Fibroblast of upper back skin (primary cell): ENCODE measurements at places on chromosomes 7 and 10.
A peak's percentile ranks its signal among the peaks of the same experiment; 100 is the strongest.

DNA sequence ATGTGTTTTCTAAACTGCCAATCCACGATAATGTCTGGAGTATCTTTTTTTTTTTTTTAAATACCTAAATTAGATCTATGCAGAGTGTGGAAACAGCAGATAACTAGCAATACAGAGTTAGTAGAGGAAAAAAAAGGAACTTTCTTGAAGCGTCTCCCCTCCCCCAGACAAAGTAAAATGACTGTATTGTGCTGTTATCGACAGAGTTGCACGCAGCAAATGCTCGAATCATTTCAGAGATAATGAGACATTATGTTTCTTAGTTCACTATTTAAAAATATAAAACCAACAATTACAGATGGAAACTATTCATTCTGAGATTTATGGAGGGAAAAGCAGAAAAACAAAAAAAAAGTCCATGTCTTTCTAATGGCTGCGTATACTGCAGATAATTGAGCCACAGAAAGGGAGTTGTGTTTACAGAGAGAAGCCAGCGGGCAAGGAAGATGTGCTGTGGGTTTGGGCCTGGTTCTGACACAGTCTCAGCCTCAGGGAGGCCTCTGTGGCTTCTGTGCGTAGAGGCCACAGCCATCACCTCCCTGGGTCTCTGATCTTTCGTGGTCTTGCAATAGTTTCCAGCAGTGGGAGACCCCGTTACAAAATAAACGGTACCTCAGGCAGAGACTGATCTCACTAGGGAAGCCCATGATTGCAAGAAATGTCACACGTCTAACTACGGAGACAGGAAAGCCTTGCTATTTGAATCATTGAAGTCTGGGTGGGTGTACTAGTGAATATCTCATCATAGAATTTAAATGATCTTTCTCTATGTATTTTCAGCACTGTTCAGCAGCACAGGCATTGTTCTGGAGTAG lies 19.1 kb upstream of the KLF6 start:
- DNase-seq: no peak

- no peak for DNase-seq
Observed at GRCh38 chr7:2966466-2967078, 77.1 kb downstream of the CARD11 start.

GRCh38 chr7:64602518-64602917 lies 39.6 kb upstream of the ZNF680 start:
- peak; percentile 1 for DNase-seq

DNA sequence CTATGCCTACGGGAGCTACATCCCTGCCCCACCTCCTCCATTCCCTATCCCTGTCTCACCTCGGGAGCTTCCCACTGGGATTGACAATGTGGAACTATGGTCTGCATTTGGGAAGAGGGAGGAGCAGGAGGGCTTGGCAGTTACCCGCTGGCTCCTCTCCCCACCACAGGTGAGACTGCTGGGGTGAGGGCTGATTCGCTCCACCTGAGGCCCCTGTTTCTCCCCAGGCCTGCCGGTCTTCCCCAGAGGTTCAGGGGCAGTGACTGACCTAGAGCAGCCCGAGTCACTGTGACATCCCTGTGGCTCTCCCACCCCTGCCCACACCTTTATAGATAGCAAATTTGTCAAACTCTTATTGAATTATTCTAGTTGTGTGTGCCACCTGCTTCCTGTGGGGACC lies 252.6 kb downstream of the GLRX3 start:
- DNase-seq: no peak

GRCh38 chr7:155835446-155836215 lies 23.4 kb upstream of the SHH start:
- DNase-seq: no peak

DNA sequence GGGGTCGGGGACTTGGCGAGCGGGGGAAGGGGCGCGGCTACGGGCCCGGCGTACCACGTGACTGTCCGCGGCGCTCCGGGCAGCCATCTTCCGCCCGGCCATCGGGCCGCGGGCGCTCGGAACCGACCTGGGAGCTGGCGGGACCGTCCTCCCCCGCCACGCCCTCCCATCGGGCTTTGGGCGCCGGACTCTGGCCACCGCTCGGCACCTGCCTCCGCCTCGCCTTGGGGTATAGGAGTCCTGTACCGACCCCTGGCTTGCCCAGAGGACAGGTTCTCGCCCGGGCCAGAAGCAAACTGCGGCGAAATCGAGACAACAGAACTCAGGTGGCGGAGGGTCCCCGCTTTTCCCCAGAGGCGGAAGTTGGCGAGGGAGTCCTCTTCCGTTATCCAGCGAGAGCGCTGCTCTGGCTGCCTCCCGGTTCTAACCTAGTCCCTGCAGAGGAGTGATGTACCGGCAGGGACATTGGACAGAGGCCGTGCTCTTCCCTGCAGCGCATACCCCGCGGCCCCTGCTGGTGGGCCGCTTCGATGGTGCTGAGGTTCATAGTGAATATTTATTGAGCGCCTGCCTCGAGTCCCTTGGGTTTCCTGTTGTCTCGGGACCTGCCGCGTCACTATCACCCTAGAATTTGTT lies 1.2 kb upstream of the SGMS1 start:
- peak; percentile 65 for DNase-seq

- DNase-seq: no peak
Observed at GRCh38 chr10:32943854-32944661, 14.0 kb downstream of the ITGB1 start.

DNA sequence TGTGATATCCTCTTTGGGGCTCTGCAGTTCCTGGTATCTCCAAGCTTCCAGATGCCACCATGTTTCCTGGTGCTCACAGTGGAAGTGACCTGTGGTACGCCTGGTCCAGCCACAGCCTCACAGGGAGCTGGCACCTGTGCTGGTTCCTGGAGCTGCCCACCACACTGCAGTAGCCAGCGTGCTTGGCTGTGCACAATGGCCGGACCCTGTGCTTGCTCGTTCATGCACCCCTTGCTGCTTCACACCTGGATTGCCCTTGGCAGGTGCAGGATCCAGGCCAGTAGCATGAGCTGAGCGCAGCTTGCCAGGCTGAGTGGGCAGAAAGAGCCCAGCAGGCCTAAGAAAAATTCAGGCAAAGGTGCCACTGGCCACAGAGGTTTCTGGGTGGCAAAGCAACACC lies 11.4 kb upstream of the ECHDC3 start:
- no peak for DNase-seq

DNA sequence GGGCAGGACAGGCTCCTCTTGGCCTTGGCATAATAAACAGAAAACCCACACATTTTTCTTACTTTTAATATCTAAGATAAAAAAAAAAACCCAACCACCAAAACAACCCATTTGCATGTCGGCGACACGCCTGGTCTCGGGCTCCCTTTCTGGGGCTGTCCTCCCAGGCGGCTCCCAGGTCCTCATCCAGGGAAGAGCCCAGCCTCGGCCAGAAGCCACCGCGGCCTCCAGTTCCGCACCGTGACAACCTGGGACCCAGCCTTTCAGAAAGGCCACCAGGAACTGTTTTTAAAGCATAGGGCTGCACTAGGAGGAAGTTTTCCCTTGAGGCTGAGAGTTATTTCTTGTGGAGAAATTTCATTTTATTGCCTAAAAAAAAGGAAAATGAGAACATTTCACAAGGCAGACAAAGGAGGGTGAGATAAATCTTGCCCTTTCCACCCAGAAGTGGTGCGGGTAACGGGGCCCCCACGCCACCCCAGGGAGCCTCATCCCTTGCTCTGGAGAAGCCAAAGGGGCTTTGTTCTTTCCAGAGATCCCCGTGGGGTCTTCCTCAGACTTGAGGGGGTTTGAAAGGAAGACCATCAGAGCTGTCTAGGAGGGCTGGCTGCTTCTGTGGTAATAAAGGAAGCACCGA lies 39.2 kb upstream of the MKRN1 start:
- DNase-seq: no peak

- DNase-seq: no peak
Observed at GRCh38 chr7:139065323-139065722, 29.5 kb upstream of the ZC3HAV1L start.

- peak; percentile 74 for DNase-seq
Observed at GRCh38 chr10:35913628-35914027, 271.5 kb upstream of the FZD8 start.

- no peak for DNase-seq
Observed at GRCh38 chr10:43921881-43922280, 273.2 kb upstream of the ZNF32 start.

GRCh38 chr7:137096607-137097006 lies 228.2 kb downstream of the CHRM2 start:
- DNase-seq: peak; percentile 41

DNA sequence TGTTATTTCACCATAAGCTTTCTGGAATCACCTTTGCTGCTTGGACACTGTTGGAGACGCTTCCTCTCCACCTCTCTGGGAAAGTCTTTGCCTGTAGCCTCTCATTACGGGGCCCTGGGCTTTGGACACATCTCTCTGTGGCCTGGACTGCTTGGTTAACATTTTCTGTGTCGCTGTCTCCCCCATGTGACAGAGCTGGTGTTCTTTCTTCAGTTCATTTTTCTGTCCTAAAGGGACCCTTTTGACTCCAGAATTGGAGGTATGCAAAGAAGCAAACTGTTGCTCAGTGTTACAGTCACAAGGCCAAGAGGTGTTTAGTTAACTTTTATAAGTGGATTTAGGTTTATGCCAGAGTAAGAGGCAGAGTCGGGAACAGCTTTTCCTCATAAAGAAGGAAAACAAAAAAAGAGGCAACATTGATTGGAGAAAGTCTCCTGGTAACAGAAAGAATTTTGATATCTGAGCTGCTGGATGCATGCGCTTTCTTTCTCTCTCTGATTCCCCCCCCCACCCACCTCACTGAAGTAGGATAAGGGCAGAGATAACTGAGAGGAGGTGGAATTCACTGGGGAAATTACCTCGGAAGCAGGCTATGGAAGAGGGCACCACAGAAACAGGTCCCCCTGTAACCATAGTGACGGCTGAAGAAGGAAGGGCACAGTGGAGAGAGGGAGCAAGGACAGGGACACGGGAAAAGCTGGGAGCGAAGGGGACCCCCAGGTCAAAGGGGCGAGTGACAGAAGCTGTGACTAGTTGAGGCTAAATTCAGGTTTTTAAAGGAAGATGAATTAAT lies 57.8 kb downstream of the LGI1 start:
- peak; percentile 12 for DNase-seq

DNA sequence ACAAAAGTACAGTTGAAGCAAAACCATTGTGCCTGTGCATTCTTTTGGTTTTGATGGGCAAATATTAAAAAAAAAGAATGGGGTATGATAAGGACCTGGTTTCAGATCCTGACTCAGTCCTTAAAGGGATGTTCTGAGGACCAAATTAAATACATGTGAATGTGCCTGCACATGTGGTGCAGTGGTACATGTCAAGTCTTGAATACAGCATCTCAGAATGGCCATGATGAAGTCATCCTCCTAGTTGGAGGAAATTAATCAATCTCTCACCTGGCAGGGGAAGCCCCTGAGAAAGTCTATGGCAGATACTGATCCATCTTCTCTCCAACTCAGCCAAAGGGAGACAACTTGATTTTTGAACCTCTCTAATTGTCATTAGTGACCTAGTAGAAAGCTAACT lies 207.0 kb downstream of the SUGCT start:
- no peak for DNase-seq

- peak; percentile 83 for DNase-seq
Observed at GRCh38 chr7:77570330-77571011, 33.4 kb downstream of the PTPN12 start.

DNA sequence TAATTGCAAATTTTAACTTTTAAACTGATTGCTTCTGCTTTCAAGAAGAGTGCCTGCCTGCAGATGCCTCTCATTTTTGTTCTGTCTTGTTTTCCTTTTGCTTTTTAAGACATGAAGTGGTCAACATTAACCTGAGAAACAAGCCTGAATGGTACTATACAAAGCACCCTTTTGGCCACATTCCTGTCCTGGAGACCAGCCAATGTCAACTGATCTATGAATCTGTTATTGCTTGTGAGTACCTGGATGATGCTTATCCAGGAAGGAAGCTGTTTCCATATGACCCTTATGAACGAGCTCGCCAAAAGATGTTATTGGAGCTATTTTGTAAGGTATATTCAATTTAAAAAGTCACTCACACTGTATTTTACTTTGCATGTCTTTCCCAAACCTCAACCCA lies 8.8 kb downstream of the GSTO2 start:
- DNase-seq: no peak

DNA sequence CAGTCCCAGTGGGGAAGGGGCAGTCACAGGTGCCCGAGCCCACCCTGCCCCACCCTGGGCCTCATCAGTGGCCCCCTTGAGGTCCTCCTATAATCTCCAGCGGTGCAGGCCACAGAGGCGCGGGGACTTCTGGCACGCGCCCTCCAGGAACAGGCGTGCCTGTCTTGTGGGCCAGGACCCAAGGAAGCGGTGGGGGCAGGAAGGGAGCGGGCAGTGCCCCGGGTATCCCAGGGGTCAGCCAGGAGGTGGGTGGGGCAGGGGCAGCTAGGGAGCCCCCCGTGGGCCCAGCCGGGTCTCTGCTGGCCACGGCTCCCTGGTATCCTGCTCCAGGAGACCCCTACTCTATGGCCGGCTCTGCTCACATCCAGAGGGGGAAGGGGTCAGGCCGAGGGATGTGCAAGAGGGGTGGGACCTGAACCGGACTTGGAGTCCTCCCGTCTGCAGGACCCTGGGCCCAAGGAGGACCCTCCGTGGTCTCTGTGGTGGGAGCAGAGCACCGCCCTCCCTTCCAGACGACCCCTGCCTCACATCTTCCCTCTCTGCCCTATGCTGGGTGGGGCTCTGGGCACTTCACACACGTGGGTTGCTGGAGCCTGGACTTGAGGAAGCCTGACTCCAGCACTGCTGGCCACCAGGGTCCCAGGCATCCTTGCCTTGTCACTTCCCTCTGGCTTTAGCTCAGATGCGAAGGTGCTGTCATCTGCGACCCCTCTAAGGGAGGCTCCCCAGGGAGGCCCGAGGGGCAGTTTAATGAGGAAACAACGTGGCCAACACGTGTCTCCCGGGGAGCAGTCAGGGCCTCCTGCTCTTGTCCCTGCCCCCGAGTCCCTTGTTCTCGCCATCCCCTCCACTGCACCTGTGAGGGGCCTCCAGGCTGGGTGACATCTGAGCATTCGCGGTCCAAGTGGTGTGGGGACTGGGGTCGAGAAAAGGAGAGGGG lies 18.3 kb upstream of the GRIFIN start:
- DNase-seq: no peak

DNA sequence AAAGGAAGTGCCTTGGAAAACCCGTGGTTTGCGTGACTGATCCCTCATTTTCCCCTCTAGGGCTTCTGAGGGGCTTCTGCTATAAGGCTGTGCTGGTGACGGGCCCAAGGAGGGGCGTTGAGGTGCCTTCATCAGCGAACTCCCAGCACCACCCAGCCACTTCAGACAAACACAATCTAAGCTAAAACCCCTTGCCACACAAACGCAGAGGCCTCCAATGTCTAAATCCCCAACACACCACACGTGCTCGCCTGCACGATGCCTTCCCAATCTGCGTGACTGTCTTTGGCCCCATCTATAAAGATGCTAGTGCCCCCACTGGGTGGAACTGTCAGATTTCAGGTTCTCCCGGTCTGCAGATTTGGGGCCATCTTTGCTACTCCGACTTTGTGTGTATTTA lies 4.1 kb upstream of the GAD2 start:
- no peak for DNase-seq

- peak; percentile 75 for DNase-seq
Observed at GRCh38 chr7:28686418-28686800, 271.7 kb downstream of the TRIL start.

DNA sequence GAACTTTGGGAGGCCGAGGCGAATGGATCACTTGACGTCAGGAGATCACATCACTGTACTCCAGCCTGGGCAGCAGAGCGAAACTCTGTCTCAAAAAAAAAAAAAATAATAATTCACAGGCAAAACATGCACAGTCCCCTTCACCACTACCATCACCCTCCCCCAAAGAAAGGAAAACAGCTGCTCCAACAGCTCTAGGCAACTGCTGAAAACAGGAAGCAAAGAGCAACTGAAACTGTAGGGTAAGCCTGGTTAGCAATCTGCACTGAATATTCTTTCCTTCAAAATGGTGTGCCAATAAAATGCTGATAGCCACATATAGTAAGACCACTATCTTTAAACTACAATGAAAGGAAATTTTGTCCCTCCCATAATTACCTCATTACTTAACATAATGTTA lies 11.8 kb downstream of the NT5C2 start:
- DNase-seq: no peak
